ENCODE measurements at places on chromosomes 1 and 21.

GRCh38 chr21:45253180-45253579, 34.5 kb downstream of the POFUT2 start:
- DNase-seq, result no peak

- DNase-seq, result no peak
These were observed 123.6 kb upstream of the JUN start for GRCh38 chr1:58907398-58907797.

GRCh38 chr1:194004146-194004545, 817.7 kb upstream of the B3GALT2 start:
- no peak for DNase-seq

- no peak for DNase-seq
These were observed 297.5 kb downstream of the HHIPL2 start for GRCh38 chr1:222250376-222250775.

DNA sequence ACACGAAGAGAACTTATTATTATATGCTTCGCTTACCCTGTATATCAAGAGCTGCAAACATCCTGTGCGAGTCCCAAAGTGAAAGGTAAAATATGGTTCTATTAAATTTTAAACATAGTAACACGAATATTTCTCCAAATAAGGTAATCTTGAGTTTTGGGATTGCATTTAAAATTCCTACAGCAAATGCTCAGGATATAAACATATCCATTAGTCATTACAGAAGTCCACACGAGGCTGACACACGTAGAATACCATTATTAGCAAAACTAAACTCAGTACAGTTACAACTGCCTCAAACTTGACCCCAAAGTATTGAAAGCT, 282 bp upstream of the LYPLAL1 start:
- DNase-seq, result no peak

- DNase-seq, result no peak
These were observed 33.1 kb downstream of the MTOR start for GRCh38 chr1:11229203-11229602.

DNA sequence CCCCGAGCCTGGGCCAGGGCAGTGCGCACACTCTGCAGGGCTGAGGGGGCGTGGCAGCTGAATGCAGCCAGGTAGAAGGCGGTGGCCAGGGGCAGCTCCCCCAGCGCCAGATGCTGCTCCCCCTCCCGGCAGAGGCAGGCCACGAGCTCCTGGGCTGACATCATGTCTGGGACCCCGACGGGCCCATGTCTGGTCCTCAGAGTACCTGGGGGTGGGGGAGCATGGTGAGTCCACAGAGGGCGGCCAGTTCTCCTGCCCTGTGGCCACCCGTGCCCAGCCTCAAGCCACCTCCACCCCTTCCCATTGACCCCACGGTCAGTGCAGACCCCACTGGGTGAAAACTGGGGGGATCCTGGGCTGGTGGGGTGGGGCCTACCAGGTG, 838 bp downstream of the TTC34 start:
- no peak for DNase-seq

GRCh38 chr1:168529518-168529917, 14.3 kb downstream of the XCL2 start:
- no peak for DNase-seq

DNA sequence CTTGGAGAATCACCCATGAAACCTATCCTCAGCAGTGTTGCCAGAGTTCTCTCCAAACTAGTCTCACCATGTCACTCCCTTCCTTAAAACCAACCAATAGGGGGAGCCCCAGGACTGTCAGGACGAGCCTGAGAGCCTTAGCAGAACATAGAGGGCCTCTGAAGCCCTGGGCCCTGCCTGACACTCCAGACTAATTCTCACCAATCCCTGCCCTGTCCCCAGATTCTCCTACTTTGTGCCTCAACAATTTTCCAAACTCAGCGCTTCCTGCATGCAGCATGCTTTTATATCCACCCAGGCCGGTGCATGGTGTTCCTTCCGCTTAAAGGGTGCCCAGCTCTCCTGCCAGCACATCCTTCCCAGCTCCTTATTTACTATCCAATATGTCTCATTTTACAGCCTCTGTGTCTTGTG, 42.7 kb downstream of the HSD3B1 start:
- peak; percentile 34 for DNase-seq

DNA sequence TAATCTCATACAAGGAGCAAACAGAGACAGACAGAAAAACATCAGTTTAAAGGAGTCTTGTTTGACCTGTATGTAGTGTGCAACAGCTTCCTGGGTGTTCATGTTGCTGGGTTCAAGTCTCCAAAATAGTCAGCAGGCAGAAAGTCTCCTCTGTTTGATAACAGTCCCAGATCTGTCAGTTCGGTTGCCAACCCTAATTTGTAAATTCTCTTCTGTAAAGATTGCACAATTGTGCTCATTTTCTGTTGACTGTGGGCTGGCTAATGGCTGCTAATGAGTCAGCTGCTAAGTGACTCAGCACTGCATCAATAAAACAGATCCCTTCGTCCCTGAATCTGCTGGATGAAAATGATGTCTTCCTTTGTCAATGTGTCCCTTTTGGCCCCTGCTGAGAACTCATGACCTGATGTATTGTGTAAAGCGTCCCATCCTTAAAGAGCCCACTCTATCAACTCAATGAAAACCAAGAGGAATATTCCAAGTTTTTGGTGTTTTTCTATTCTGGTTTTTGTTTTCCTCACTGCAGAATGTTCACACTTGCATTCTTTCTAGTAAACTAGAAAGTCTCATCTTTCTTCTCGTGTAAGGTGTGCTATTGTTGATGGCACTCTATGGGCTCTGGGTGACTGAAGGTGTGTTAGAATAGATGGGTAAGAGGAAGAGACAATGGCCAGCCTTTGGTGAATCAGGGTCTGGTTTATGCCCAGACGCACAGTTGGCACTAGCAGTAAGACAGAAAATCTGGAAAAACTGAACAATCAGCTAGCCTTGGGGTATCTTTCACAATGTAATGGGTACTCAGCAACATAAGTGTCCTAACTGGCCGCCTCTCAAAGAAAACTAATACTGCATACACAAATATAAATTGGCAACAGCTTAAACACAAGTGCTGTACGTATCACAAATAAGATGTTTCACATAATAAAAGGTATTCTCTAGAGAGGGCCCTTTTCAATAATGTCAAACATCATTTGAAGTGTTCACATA, 75.1 kb upstream of the SIPA1L2 start:
- peak; percentile 80 for DNase-seq

- no peak for DNase-seq
These were observed 173.7 kb downstream of the GABPA start for GRCh38 chr21:25908495-25908894.

DNA sequence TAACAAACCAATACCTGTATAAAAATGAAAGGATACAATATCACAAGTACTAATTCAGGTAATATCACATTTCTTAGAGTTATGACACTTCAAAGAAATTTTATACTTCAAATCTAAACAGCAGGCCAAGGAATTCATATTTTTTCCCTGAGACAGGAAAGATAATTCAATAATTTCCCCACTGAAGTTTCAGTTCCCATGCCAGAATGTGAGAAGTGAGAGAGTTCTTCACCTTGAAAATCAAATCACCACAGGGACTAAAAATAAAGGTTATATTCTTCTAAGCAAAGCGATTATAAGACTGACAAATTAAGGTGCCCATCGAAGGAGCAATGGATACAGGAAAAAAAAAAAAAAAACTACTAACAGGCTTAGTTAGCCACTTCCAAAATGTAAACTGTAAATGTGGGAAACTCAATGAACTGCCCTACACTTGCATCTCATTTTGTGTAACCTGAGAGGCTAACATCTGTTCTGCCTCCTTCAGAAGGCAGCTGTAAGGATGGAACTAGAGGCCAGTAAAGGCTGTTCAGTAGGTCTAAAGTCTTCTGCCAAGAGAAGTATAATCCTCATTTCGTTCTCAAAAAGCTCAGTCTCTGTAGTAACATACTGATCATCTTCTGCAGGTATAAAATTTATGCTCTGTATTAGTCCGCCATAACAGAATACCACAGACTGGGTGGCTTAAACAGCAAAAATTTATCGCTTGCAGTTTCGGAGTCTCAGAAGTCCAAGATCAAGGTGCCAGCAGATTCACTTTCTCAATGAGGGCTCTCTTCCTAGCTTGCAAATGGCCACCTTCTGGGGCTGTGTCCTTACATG, 127.8 kb downstream of the RERE start:
- DNase-seq, result no peak

GRCh38 chr1:31663622-31664452, 19.2 kb upstream of the PEF1 start:
- peak; percentile 45 for DNase-seq

- no peak for DNase-seq
These were observed 485.3 kb upstream of the NFIA start for GRCh38 chr1:60596791-60597750.

GRCh38 chr1:18920931-18921330, 18.6 kb upstream of the ALDH4A1 start:
- DNase-seq, result no peak

- no peak for DNase-seq
These were observed 274.6 kb downstream of the LRRC7 start for GRCh38 chr1:69842326-69842725.

DNA sequence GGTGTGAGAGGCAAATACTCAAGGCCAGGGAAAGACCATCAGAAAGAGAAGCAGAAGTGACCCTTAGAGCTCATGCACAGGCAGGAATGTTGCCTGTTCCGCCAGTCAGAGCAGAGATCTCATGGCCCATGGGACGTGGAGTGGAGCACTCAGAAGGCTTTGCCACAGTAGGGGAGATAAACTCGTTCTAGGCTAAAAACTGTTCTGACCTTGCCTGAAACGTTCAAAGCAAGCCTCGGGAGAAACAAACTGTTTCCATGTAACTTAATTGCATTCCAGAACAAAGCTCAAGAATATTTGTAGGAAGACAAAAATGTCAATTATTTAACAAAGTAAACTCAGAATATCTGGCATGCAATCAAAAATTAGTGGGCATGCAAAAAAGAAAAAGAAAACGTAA, 20.7 kb upstream of the SLC19A1 start:
- DNase-seq, result no peak

DNA sequence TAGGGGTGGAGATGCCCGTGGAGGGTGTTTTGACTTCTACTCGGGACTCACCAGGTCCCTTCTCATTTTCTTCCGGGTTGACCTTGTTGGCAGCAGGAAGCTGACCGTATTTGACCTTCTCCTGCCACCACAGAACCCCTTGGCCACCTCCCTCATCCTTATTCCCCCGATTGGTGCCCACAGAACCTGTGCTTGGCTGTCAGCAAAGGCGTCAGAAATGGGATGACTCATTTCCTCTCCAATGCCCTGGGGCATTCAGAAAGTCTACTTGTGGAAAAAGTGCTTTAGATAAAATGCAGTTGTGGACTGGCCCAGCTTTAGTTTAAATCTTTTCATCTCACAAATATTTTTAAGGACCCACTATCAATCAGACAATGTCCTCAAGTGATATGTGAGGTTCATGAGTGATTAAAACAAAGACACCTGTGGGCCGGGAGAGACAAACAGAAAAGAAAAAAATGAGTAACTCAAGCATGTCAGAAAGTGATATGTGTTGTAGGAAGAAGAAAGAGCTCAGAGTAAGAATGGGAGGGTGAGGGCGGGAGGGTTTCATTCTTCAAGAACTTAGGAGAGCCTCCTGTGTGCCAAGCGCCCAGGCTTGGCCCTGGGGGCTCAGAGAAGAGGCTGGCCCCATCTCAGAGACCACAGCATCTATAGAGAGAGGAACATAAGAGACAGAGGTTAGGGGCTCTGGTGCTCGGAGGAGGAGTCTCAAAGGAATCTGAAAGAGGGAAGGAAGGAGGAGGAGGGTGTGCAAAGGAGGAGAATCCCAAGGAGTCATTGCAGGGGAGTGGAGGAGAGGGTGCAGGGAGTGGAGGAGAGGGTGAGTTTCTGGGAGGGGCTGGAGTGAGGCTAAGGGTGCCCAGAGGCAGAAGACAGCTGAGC, 221.6 kb upstream of the VAMP3 start:
- no peak for DNase-seq

DNA sequence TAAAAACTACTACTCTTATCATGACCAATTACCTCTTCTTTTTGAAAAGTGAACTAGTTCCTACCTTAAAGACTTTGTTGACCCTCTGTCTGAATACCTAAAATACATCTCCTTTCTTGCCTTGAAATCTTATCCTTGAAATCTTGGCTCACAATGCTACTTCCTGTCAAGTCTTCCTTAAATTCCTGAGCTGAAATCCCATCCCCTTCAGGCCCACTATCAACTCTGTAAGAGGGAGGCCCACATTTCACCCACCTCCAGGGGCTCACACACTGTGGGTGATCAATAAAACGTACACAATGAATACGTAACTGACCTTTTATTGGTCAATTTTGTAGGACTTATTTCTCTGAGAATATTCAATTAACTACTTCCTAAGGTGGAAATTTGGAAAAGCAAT, 88.0 kb downstream of the APP start:
- no peak for DNase-seq

DNA sequence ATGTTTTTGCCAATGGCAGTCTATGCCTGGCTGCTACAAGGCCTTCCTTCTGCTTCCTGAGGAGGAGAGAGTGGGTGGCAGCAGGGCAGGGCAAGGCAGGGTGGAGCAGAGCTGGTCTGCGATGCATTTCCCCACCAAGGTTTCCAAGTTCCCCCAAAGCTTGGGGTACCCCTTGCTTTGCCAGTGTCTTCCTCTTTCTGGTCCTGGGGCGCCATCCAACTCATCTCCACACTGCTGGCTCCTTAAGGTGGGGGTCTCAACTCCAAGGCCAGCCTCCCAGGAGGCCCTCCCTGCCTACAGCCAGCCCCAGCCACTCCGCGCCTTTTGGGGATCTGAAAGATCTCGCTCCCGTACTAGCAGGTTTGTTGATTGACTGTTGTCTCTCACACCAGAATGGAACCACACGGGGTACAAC, 3.9 kb upstream of the SKI start:
- DNase-seq, result no peak

- no peak for DNase-seq
These were observed 48.6 kb upstream of the TMEM125 start for GRCh38 chr1:43220905-43221778.

DNA sequence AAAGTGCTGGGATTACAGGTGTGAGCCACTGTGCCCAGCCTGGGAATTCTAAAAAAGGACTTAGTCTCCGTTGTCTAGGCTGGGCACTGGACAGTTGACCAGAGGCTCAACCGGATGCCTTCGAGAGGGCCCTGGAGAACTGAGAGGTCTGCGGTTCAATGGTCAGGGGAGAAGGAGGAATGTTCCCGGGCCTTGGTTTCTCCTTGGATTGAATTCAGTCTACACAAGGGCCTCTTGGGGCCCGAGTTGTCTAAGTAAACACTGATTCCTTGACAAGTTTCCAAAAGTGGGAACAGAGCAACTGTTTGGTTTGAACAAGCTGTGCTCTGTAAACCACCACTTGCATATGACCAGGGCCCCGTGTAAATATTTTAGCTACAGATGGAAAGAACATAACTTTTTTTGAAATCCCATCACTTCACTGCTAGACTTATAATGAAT, 29.1 kb upstream of the CAPZB start:
- peak; percentile 28 for DNase-seq

All from mucosa of gallbladder (tissue), 1 donor.